T47D (cell line): ENCODE measurements at places on chromosomes 13 and 19.
A peak's percentile ranks its signal among the peaks of the same experiment; 100 is the strongest.

GRCh38 chr13:25584087-25584486 lies 212.3 kb downstream of the ATP8A2 start:
- DNase-seq, result no peak

DNA sequence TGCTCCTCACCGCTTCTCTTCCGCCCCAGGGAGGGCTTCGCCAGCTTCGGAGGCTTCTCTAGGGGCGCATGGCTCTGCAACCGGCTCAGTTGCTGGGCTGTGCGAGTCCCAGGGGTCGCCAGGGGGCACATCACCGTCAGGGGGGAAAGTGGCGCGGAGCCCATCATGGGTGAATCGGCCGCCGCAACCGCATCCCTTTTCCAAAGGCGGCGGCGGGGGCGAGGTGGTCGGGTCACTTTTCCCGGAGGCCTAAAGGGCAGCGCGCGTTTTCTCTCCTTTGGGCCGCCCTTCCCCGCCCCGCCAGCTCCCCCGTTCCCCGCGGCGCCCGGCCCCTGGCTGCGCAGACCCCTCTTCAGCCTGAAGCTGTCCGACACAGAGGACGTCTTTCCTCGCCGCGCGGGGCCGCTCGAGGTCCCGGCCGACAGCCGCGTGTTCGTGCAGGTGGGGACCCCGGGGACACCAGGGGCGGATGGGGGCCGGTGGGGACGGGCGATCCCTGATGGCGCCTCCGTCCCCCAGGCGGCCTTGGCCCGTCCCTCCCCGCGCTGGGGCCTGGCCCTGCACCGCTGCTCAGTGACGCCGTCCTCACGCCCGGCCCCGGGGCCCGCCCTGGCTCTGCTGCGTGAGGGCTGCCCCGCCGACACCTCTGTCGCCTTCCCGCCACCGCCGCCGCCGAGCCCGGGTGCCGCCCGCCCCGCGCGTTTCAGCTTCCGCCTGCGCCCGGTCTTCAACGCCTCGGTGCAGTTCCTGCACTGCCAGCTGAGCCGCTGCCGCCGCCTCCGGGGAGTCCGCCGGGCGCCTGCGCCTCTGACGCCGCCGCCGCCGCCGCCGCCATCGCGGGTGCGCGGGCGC lies 1.7 kb downstream of the TGFBR3L start:
- peak; percentile 37 for DNase-seq

DNA sequence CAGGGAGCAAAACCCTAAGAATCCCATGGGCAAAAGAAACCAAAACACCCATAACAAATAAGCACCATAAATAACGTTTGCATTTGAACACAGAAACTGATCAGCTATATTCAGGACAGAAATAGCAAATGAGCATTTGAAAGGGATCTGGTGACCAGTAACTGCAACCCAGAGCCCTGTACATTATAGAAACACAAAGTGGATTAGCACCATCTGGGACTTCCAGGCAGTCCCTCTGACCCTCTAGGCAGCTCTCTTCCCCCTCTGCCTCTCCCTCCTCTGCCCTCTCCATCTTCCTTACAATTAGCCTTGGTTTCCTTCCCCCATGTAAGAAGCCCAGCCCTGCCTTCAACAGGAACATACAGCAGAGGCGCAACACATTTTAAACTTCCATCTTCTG lies 215.0 kb downstream of the DCLK1 start:
- no peak for DNase-seq

GRCh38 chr19:38289955-38290354 lies 14.1 kb upstream of the C19orf33 start:
- no peak for DNase-seq

DNA sequence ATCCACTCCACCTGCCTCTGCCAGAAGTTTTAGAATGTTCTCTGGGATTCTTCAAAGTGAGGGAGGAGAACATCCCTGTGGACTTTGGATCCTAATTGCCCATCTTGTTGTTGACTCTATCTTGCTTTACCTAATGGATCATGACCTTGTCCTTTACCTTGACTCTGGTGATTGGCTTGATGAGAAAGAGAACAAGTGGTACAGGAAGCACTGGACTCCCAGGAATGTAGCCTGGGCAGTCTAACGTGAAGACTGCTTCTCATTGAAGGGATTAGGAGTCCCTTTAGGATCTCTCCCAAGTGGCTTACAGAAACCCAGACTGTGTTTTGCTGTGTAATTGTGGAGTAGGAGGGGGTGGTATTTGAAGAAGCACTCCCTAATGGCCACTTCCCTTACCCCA lies 63.9 kb downstream of the SLC10A2 start:
- peak; percentile 23 for DNase-seq

DNA sequence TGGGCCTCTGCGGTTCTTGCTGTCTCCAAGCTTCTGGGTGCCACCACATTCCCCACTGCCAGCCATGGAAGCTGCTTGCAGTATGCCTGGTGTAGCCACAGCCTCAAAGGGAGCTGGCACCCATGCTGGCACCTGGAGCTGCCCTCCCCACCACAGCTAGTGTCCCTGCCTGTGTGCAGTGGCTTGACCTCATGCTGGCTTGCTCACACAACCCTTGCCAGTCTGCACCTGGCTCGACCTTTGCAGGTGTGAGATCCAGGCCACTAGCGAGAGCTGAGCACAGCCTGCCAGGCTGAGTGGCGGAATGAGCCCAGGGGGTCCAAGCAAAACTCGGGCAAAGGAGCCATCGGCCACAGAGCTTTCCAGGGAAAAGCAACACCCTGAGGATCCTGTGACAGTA lies 236.7 kb upstream of the CSNK1A1L start:
- DNase-seq, result no peak

GRCh38 chr13:111429064-111429558 lies 108.7 kb downstream of the TEX29 start:
- DNase-seq, result peak; percentile 19

GRCh38 chr19:31863122-31863521 lies 482.3 kb upstream of the ZNF507 start:
- DNase-seq, result no peak

GRCh38 chr13:35252536-35253205 lies 223.8 kb downstream of the MAB21L1 start:
- DNase-seq, result no peak

DNA sequence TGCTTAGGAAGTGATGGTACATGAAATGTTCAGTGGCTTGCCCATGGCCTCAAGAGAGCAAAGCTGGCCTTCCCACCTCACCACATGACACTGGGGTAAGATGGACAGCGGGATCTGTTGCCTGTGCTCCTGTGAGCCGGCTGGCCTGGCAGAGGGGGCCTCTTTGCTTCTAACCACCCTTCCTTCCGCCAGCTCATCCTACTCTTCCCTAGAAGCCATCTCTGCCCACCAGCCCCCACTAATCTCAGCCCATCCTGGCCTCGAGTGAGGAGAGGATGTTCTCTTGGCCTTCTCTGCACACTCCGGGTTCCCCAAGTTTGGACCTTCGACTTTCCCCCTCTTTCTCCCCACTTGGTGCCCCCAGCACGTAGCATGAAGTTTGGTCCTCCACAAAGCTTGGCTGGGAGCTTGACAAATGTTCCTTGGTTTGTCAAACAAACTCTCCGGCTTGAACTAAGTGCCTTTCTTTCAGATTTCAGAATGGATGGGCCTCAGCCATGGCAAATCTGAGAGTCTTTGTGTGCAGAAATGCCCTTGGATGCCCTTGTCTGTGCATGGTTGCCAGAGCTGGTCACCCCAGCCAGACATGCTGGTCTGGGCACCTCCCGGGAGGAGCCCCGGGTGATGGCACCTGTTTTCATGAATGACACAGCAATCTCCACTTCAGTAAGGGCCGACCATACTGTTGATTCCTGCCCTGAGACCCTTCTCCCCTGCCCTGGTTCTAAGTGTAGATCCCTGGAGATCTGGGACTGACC lies 145.5 kb downstream of the URI1 start:
- DNase-seq, result no peak

- no peak for DNase-seq
Measured at GRCh38 chr13:109024611-109025010, 395.2 kb downstream of the MYO16 start.

- no peak for DNase-seq
Measured at GRCh38 chr13:65095161-65096082, 2134.7 kb downstream of the PCDH9 start.

DNA sequence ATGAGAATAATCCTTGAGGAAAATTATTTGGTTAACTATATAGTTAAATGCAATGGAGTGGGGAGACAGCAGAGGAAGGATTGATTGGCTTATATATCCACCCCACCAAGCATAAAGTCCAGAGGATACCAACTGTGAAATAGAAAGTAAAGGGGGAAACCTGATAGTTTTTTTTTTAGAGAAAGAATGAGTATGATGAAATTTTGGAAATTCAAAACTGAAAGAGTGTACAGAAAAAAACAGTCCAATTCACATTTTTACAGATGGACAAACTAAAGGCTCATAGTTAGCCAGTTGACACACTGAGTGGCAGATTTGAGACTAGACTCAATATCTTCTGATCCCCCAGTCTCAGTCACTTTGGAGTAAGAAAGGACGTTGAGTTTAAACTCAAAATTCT lies 51.1 kb downstream of the FNDC3A start:
- DNase-seq, result no peak

DNA sequence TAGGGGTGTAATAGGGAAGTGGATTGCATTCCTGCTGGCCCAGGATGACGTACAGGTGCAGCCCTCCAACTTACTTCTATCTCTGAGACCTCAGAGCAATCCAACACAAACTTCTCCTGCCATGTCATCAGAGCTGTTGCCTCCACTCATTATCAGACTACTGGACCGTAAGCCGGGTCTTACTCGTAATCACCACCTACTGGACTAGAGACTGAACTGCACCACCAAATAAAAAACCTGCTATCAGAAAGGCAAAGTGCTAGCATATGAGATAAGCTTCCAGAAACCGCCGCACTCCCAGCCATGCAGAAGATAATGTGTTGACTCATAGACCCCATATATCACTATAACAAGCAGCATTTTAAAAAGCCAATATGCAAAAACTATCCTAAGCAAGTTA lies 102.0 kb downstream of the SLITRK1 start:
- DNase-seq, result peak; percentile 5

- no peak for DNase-seq
Measured at GRCh38 chr13:101811284-101811839, 358.9 kb downstream of the ITGBL1 start.

GRCh38 chr13:46624353-46624752 lies 71.4 kb downstream of the LRCH1 start:
- no peak for DNase-seq

DNA sequence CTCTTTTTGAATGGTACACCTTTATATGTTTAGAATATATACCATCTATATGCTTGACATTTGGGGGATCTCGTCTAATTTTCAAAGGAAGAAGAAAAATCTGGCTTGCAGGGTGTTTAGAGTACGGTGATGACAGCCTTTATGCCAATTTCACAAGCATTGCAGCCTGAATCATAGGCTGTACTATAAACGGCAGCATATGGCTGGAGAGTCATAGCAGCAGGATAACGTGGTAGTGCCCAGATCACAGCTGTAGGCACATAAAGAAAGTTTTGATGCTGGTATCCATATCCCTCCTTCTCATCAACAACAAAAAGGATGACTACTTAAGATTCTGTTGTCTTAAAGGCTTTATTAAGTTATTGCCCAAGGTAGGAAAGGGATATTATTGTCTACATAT lies 253.0 kb downstream of the PCDH9 start:
- no peak for DNase-seq

GRCh38 chr19:20928371-20928770 lies 5.3 kb downstream of the ZNF85 start:
- no peak for DNase-seq

DNA sequence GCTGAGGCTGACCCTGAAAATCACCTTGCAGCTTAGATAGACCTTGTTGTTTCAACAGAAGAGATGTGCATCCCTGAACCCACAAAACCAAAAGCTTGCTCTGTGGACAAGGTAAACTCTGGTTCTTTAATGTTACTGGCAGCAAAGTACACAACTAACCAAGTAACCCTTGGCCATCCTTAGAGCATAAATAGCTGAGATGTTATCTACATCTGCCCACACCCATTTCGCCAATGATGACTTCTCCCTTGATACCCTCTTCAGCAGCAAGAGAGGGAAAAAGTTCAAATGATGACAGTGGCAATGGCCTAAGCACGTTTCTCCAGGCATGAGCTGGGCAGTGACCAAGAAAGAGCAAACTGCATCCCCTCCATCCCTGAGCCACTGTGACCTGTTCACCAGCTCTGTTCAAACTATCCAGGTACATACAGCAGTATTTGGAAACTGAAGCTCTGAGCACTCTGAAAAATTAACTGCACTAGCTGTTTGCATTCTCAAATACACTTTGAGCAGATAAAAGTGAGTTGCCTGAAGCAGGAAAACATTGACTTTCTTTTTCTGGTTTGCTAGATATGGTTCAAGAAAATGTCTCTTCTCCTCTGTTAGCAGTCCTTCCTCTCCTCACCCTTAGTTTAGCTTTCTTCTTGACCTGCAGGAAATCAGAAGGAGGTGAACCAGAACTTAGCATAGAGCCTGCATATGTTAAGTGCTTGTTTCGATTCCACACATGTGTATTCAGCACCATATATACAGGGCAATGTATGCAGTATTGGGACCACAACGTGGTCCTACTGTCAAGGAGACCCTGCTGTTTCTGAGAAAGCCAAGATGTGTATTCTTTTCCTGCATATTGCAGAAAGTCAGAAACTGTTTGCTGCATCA lies 231.7 kb downstream of the FOXO1 start:
- DNase-seq, result no peak

- DNase-seq, result no peak
Measured at GRCh38 chr19:55398200-55398925, 9.2 kb downstream of the UBE2S start.

GRCh38 chr13:114243971-114244370 lies 9.3 kb downstream of the CDC16 start:
- no peak for DNase-seq

- DNase-seq, result no peak
Measured at GRCh38 chr13:39766464-39767158, 111.1 kb downstream of the COG6 start.

- no peak for DNase-seq
Measured at GRCh38 chr13:72444999-72445398, 282.4 kb downstream of the MZT1 start.

DNA sequence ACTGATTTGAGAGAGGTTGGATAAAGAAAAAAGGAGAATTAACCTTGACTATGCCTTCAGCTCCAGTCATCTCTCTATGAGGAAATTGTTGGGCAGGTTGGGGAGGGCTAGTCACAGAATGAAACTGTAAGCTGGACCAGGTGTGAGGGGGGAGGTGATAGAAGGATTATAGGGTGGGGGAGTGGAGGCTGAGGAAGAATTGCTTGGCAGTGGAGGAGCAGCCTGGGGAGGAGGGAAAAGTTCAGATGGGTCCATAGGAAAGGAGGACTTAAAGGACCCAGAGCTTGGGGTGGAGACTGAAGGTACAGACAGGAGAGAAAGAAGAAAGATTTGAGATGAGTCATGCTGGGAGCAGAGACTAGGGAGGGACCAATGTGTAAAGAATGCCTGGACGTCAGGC lies 8.2 kb upstream of the ZNF431 start:
- no peak for DNase-seq

GRCh38 chr13:71864094-71864985 lies 2.7 kb downstream of the DACH1 start:
- peak; percentile 82 for DNase-seq
